MM.1S (cell line): ENCODE measurements at places on chromosomes 2 and 18.
A peak's percentile ranks its signal among the peaks of the same experiment; 100 is the strongest.

DNA sequence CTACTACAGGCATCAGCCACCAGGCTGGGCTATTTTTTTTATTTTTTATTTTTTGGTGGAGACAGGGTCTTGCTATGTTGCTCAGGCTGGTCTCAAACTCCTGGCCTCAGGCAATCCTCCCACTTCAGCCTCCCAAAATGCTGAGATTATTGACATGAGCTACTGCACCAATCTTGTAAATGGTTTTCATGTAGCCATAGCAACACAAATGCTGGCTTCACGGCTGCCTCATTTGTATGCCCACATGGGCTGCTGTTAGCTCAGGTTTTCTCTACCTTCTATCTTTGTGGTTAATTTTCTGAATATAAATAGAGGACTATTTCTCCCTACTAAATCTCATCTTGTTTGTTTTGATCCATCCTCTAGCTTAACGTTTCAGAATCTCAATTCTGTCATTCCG, 58.2 kb downstream of the PLEKHM3 start:
- no peak for DNase-seq

DNA sequence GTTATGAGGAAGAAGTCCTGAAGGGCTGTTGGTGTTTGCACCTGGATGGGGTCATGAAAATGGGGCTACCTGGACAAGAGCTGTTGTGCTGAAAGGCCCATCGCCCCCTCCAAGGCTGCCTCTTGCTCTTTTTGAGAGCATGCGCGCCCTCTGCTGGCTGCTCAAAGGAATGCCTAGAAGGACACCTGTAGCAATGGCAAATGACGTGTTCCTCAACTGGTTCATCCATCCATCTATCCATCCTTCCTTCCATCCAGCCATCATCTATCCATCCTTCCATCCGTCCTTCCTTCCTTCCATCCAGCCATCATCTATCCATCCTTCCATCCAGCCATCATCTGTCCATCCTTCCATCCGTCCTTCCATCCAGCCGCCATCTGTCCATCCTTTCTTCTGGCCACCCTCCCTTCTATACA, 17.2 kb upstream of the RPL31 start:
- DNase-seq = peak; percentile 70

GRCh38 chr2:12044857-12045256, 298.4 kb downstream of the LPIN1 start:
- no peak for DNase-seq

DNA sequence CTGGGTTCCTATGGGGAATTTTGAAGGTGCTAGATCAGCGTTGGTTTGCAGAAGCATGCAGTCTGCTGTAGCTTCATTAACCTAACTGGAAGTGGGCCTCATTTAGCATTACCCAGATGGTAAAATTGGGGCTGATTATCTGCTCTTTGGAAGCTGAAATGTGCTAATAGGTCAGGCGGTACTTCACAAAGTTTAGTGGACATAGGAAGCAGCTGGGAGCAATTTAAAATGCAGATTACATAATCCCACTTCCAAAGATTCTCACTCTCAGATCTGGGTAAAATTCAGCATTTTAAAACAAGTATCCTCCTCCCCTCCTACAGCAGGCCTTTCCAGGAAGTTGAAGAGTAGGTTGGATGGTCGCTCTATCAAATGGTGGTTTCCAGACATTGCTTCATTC, 907.0 kb downstream of the CPS1 start:
- no peak for DNase-seq

DNA sequence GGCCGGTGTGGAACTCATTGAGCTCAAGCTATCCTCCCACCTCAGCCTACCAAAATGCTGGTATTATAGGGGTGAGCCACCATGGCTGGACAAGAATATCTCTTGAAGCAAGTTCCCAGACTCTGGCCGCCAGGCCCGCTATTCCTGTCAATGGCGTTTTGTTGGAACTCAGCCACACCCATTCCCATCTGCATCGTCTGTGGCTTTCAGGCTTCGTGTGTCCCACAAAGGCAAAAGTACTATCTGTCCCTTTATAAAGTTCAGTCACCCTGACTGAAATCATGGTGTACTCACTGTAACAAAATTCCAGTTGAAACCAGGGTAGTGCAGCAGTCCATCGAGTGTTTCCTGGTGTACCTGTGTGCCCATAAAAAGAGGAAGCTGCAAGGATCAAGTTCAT, 96.7 kb downstream of the SH3BP4 start:
- DNase-seq = no peak

DNA sequence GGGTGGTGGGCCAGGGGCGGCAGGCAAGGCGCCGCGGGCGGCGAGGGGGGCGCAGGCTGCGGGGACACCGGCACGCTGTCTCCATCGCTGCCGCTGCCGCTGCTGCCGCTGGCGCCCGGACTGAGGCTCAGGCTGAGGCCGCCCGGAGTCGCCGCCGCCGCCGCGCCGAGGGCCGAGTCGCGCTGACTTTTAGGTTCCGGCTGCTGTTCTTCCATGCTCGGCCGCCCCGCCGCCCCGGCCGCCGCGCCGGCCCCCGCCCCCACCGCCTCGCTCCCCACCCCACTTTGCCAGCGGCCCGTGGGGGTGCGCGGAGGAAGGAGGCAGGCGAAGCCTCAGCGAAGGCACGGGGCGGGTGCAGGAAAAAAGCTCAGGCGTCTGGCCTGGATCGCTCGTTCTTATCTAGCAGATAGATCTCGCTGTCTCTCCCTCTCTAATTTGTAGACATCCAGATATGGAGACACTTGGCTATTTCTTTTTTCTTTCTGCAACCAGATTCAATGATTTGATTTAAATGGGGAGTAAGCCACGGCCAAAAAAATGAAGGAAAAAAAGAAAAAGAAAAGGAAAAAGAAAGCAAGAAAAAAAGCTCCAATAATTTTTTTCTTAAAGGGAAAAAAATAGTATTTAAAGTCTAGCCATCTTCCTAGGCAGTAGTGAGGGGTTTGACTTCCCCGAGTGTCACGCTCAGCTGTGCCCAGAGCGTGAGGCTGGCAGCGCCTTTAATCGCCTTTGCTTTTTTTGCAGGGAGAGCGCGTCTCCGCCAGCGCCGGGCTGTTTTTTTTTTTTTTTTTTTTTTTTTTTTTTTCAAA, at the start of gene EN1:
TSS of gene EN1 (minus strand) at position 696 of the 809 bp plus-strand sequence. CDS start at position 215, 481 bp downstream.
- no peak for DNase-seq

DNA sequence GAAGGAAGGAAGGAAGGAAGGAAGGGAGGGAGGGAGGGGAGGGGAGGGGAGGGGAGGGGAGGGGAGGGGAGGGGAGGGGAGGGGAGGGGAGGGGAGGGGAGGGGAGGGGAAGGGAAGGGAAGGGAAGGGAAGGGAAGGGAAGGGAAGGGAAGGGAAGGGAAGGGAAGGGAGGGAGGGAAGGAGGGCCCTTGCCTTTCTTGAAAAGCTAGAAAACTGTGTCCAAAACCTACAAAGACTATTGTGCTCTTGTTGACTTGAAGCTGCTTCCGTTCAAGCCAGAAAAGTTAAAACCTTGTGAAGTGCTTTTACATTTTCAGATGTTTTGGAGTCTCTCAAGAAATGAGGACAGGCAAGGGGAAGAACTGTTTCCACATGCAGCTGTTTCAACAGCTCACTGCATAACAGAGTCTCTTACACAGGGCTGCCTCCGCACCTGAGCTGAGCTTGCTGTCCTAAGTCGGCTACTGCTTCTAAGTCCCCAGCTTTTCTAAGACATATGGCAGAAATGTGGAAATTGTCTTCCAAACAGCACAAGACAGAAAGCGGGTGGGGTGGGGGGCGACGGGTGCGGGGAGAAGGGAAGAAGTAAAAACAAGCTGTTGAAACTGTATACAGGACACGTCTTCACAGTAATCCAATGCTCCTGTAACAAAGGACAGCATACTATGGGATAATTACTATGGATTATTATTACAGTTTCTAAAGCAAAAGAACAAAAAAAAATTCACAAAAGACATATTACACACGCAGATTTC, 46.1 kb downstream of the BCL11A start:
- no peak for DNase-seq

- no peak for DNase-seq
Measured at GRCh38 chr2:216651351-216651881, 18.2 kb downstream of the IGFBP2 start.

DNA sequence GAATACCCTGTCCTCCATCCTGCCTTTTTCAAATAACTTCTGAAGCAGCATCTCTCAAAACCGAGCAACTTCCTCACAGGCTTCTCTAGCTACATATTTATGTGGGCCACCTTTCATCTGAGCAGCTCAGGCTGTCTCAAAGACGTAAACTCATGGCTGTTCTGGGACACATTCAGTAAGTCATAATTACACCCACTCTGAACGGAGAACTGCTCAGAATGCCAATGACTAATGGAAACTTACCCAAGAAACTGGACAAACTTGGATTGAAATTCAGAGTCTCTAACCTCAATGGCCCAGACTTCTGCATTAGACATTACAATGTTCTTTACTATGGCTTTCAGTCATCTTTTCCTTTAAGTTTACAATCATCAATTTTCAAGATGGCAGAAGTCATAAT, 145.2 kb downstream of the RAD51AP2 start:
- DNase-seq = no peak

DNA sequence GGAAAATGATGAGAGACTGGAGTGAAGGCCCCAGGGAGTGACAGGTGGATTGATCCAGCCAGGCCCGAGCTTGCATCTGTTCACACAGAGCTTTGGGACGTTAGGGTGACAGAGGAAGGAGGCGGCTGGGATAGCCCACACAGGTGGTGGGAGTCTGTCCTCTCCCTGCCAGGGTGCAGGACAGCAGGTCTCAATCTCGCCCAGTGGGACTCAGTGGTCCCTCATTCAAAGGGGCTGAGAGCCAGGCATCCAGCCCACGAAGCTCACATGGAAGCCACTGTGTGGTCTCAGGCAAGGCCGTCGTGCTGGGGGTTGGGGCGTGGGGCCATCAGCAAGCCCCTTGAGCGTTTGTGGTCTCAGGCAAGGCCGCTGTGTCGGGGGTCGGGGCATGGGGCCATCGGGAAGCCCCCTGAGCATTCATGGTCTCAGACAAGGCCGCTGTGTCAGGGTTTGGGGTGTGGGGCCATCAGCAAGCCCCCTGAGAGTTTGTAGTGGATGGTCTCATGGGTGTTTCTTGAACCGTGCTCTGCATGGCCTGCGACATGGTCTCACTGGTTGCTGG, 8.3 kb downstream of the KCNG2 start:
- DNase-seq = no peak
